ENCODE measurements at places on chromosomes 3 and 15.

- no peak for DNase-seq
These were observed 32.0 kb downstream of the GATM start for GRCh38 chr15:45346381-45346780.

DNA sequence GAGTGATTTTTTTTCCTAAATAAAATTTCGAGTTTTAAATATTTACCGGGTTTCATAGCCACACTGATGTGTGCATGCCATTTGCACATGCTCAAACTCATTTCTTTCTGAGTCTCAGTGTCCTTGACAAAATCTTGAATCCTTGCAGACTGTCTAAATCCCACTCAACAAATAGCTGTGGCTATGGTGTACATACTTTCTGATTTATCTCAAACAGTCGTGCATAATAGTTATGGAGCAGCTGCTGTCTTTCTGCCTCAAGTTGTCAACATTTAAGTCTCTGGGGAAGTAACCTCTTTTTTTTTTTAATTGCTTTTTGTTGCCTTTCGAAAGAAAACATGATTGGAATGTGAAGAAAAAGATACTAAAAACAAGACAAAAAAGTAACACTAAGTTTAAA, 52.8 kb upstream of the UTS2B start:
- DNase-seq = no peak

DNA sequence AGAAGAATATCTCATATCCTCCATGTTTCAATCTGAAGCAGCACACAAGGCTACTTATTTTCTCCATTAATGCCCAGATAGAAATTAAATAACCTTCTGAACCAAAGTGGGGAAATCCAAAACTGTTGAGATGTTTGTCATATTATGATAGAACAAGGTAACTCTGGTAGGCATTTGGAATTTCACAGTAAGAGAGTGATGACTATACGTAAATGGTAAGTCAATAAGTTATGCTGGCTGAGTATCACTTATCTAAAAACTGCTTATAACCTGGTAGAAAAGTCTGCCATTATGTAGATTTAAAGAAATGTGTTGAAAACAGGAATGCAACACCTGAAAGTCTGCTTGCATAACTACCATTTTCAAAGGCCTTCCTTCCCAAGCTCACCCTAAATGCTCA, 17.2 kb upstream of the SLC12A8 start:
- no peak for DNase-seq

DNA sequence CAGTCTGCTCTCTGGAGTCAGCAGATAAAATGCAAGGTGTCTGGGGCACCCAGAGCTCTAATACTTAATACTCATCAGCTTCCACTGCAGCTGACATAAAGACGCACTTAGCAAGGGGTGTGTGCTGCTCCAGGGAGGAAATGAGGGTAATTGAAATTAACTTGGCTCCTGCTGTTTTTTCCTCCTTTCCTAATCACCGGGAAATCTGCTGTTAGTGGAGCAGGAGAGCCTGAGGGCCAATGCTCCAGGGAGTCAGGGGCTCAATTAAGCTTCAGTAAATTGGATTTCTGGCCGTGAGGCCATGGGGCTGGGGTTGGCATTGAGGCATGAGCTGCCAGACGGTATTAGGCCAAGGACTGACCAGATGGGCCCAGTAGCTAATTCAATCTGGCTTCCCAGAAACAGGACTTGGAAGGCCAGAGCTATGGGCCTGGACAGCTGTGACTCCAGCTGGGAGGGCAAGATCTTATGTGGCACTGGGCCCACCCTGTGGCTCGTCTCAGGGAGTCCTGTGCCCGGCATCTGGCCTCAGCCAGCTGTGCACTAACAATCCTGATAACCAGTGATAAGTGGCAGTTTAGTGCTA, 30.7 kb upstream of the CHRNB4 start:
- peak; percentile 22 for DNase-seq

DNA sequence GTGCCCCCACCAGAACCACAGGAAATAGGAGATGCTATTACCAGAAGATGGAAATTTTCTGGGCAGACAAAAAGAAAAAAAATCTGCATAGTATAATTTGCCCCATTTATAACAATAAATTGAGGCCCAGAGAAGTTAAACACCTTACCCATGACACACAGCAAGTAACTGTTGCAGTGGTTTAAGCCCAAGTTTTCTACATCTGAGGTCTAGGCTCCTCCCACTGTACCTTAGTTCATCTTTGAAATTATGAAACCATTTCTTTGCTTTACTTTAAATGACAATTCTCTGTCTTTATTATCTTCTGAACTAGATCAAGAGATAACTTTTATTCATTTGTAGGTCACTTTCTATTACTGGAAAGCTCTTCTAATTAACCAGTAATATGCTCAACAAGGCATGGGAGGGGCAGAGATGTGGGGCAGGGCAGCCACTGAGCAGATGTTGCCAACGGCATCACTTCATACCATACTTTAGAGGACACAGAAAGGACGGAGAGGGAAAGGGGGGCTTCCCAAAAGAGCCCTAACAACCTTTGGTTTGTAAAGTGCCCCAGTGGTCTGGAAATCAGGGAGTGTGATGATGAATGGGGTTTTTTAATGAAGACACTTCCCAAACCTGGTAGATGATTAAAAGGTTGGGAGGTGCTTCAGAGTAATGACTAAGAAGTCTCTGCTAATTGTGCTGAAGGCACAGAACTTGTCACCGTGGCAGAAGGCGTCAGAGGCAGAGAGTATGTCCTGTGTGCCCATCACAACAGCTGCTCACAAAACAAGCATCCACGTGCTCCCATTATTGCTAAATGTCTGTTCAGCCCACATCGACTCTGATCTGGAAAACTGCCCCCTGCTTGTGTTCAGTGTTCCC, 342.5 kb downstream of the SHQ1 start:
- peak; percentile 57 for DNase-seq

DNA sequence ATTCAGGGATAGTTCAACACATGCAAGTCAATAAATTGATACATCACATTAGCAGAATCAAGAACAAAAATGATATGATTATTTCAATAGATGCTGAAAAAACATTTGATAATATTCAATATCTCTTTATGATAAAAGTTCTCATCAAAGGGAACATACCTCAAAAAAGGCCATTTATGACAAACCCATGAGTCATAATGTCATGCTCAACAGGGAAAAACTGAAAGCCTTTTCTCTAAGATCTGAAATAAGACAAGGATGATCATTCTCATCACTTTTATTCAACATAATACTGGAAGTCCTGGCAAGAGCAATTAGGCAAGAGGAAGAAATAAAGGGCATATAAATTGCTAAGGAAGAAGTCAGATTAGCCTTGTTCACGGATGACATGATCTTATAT, 54.1 kb upstream of the TMEM158 start:
- DNase-seq = no peak

GRCh38 chr15:65632780-65633375, 11.1 kb downstream of the SLC24A1 start:
- DNase-seq = no peak

GRCh38 chr15:87827131-87827530, 429.4 kb downstream of the NTRK3 start:
- DNase-seq = peak; percentile 39

DNA sequence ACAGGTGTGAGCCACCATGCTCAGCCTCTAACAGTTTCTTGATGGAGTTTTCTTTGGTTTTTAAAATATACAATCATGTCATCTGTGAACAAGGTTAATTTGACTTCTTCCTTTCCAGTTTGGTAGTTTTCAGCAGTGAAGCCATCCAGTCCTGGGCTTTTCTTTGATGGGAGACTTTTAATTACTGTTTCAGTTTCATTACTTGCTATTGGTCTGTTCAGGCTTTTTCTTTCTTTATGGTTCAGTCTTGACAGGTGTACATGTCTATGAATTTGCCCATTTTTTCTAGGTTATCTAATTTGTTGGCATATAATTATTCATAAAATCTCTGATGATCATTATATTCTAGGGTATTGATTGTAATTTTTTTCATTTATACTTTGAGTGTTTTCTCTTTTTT, 36.8 kb downstream of the PFN2 start:
- DNase-seq = no peak

DNA sequence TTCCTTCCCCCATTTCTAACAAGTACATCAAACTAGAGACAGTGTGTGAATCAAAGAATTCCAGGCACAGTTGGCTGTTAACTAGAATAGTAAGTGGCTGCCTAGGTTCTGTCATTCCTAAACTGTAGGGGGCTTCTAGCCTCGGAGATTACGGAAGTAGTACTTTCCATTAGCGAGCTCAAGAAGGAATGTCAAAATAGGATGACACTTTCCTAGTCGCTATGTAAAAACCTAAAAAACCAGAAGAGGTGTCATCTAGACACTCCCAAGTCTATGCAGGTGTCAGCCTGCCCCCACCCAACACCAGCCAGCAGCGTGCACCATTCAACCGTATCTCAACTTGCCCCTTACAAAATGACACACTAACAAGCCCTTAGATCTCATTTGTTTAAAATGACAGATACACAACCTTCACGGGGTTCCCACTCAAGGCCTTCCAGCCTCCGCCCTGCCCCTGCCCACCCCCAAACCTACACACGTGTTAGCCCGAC, 874 bp downstream of the INO80 start:
- peak; percentile 48 for DNase-seq

DNA sequence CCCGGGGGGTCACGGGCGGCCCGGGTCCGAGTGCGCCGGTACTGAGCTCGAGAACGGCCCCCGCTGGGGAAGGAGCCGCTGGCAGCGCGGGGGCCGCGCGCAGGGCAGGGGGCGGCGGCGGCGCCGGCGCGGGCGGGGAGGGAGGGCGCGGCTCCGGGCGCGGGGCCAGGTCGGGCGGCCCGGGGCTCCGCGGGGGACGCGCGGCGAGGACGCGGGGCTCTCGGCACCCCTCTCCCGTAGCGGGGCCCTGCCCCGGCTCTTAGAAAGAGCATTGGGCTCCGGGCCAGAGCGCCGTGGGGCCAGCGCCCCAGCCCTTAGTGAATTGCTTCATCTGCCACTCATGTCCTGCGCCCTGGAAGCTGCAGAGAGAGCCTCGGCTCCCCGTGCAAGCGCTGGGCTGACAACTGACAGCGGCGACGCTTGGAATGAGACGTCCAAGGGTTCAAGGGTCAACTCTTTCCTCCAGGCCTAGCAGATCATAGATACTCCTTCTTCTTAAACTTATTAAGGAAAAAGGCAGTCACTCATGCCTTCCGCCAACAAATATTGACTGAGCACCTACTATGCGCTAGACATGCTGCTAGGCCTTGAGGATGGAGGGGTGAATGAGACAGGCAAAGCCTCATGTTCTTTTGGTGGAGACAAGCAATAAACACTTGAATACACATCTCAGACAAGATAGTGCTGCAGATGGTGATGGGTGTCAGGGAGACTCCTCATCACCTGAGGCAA, 140.8 kb downstream of the SMAD6 start:
- peak; percentile 53 for DNase-seq

- DNase-seq = peak; percentile 75
These were observed 410.6 kb downstream of the FOXP1 start for GRCh38 chr3:71172951-71173350.

- no peak for DNase-seq
These were observed 50.4 kb upstream of the ATP2C1 start for GRCh38 chr3:130843441-130843840.

DNA sequence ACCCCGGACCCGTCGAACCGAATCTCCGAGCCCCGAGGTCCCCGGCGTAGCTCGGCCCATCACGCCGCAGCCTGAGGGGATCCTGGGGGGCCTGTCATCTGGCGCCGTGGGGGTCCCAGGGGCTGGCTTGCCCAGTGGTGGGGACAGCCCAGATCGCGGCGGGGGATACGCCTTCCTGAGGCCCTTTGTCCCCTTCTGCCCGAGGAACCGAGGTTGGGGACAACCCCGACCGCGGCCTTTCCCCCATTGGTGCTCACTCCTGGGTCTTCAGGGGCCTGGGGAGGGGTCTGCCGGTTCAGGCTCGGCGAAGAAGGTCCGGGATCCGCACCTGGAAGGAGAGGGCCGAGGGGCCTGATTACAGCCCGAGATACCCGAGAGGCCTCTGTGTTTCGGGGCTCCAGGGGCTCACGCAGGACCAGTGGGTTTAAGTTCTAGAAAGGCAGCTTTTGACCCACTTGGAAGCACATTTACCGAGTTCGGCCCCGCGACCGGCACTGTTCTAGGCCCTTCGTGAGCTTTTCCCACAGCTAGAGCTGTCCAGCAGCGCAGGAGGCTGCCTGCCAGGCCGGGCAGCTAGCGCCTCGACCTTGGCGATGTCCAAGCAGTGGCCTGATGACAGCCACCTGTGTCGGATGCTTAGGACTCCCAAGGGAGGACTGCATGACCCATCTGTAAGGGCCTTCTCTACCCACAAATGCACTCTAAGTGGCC, 504 bp downstream of the ABHD2 start:
- DNase-seq = no peak

GRCh38 chr15:63497642-63498467, 6.5 kb upstream of the USP3 start:
- no peak for DNase-seq

DNA sequence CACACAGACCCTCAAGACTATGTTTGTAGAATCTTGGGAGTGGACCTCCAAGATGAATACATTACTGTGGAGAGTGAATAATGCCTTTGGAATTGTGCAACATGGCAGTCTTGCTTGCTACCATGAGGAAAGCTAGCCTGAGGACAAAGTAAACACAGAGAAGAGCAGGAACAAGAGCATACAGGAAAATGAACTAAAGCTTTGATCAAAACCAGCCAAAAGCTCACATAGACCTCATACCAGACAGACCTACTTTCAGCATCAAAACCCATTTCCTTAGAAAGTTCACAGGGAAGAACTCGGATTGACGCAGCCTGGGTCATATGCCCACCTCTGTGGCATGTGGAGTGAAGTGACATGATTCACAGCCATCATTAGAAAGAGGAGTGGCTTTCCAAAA, 3.3 kb upstream of the RAB8B start:
- peak; percentile 88 for DNase-seq

- DNase-seq = no peak
These were observed 29.3 kb downstream of the AVEN start for GRCh38 chr15:34009656-34010055.

DNA sequence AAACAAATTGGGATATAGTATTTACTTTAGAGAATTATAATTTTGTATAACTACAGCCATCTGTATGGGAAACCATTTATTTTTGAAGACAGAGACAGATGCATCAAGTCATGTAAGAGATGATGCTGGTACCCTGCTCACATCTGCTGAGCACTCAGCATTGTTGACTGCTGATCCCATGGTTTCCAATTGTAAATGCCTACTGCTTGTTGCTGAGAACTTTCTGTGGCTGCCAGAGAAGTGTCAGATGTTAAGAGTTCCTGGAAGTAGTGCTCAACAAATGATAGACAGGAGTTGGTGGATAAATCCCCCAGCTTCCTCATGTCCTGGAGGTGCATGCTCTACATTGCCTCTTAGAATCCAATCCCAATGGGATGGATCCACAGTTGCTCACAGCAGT, 167.1 kb downstream of the OXSM start:
- no peak for DNase-seq

DNA sequence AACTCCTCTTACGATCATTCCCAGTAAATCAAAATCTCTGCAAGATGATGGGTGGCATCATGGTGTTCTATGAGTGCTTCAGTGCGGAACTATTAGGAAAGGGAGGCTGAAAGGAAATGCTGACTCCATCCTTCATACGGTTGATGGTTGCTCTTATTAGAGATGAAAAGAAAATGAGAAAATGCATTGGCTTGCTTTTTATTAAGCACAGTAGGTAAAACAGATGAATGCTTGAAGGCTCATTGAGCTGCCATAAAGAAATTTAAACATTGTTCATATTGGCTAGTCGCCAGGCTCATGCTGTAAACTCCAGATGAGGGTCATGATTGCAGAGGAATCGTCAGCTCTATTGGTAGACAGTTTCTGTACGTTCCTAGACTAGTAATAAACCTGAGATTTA, 115.8 kb downstream of the EPHA3 start:
- no peak for DNase-seq

- no peak for DNase-seq
These were observed 25.6 kb upstream of the ALDH1L1 start for GRCh38 chr3:126205717-126206655.

Data from renal cortical epithelial cell (primary cell).